ENCODE measurements at places on chromosomes 11 and 22. TPM values are rescaled to one million over a fixed set of nuclear protein-coding genes. Genes with fewer than 3 reads are reported as not detected.

The C11orf21 gene
- not detected for total RNA-seq

The MUC6 gene
- total RNA-seq: not detected

The SVIP gene
- 10.7 TPM for total RNA-seq

The PKDREJ gene
- total RNA-seq: not detected

The CHRM1 gene
- not detected for total RNA-seq

The SMCO4 gene
- 10.5 TPM for total RNA-seq

The OR51B2 gene
- not detected for total RNA-seq

The SYT9 gene
- 0.20 TPM for total RNA-seq

The SLC22A8 gene
- not detected for total RNA-seq

The CHST1 gene
- 6.1 TPM for total RNA-seq

The ZNF215 gene
- total RNA-seq: 0.79 TPM

The EFCAB6 gene
- 0.22 TPM for total RNA-seq

The CD82 gene
- total RNA-seq: 18.5 TPM

The RASSF10 gene
- total RNA-seq: 0.60 TPM

The RTCB gene
- 107 TPM for total RNA-seq

The MOGAT2 gene
- not detected for total RNA-seq

The LRRC10B gene
- total RNA-seq: not detected

The PITPNM1 gene
- 5.2 TPM for total RNA-seq

The A4GALT gene
- total RNA-seq: 43.8 TPM

The IGSF9B gene
- total RNA-seq: not detected

The NAALAD2 gene
- total RNA-seq: 0.22 TPM
